HepG2 (cell line): ENCODE measurements at places on chromosomes 4 and X. TPM values are rescaled to one million over a fixed set of nuclear protein-coding genes. Genes with fewer than 3 reads are reported as not detected.

REELD1 gene
- 0.04 TPM in 1 of 2 replicates, not detected in the other for total RNA-seq

- no peaks in the 10 kb centered on the region; the same call in 2 of the 3 replicates for H3K27me3 ChIP-seq
- H3K4me1 ChIP-seq, result peaks cover 66% of the 10 kb centered on the region
- no peak for DNase-seq
- H3K4me3 ChIP-seq, result peak within 1 kb of the TSS; percentile 84
These were observed at the start of gene GK for GRCh38 chrX:30653415-30654131. TSS of gene GK (plus strand) at chrX:30653423. CDS start at chrX:30653538, 115 bp downstream.

GRCh38 chrX:74800062-74800461 lies 125.2 kb downstream of the NEXMIF start:
- no peaks in the 10 kb centered on the region for H3K4me1 ChIP-seq
- H3K36me3 ChIP-seq, result no peaks in the 10 kb centered on the region
- no peaks in the 10 kb centered on the region for H3K27me3 ChIP-seq

DNA sequence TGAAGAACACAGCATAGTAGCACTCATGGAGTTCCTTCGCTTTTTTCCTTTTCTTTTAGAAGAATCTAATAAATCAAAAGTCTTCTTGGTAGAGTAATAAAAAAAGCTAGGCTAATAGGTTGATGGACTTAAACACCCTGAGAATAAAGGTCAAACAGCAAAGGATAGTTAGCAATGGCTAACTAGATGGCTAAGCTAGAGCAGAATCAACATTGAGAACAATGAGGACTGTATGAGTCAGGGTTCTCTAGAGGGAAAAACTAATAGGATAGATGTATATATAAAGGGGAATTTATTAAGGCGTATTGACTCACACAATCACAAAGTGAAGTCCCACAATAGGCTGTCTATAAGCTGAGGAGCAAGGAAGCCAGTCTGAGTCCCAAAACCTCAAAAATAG lies 550.9 kb downstream of the GLUD2 start:
- no peaks in the 10 kb centered on the region for H3K4me1 ChIP-seq
- H3K27me3 ChIP-seq, result no peaks in the 10 kb centered on the region
- H3K36me3 ChIP-seq, result no peaks in the 10 kb centered on the region
- H3K4me3 ChIP-seq, result no peak overlapping the region
- H3K27ac ChIP-seq, result no peak overlapping the region

DNA sequence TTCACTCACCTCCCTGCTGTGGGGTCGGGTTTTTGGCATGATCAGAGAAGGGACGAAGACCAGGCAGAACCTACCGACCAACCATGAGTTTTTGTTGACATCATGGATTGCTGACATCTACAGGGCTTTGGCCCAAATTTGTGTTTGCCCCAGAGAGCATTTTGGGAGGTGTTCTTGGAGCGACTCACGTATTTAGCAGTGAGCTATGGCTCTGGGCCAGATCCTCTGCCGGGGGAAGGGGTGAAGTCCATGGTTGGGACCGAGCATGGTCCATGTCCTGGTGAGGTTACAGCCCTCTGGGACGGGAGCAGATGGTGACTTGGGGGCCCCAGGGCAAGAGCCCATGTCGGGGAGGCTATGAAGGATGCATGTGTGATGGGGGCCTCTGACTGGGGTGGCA lies 17.4 kb downstream of the SORCS2 start:
- H3K27ac ChIP-seq, result no peak overlapping the region
- no peak overlapping the region for H3K4me3 ChIP-seq
- H3K36me3 ChIP-seq, result no peaks in the 10 kb centered on the region
- DNase-seq, result no peak
